ENCODE measurements at places on chromosomes 4 and X.

GRCh38 chr4:112196461-112196860 lies 35.1 kb upstream of the AP1AR start:
- DNase-seq, result no peak

- no peak for DNase-seq
Observed at GRCh38 chr4:2891294-2891693, 47.6 kb downstream of the ADD1 start.

- DNase-seq, result no peak
Observed at GRCh38 chrX:121169099-121170035, 122.0 kb downstream of the GLUD2 start.

- DNase-seq, result peak; percentile 8
Observed at GRCh38 chrX:153875391-153876111, 10.4 kb downstream of the L1CAM start.

GRCh38 chr4:162494935-162495334 lies 331.1 kb upstream of the FSTL5 start:
- DNase-seq, result no peak

DNA sequence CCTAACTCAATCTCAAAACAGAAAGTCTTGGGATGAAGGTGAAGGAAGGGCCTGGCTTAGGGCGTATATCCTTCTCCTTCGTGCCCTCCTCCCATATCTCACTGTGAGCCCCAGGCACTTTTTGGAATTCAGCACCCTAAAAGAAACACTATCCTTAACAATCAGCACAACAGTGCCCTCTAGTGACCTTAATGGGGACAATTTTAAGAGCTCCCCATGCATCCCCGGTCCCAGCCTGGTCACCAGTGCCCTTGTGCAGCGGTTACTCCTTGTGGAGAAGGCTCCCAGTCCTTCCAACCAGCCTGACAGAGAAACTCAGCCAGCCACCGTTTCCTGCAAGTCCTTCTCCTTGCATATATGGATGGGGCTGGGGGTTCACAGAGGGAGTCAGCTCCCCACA lies 4.2 kb downstream of the PAK3 start:
- DNase-seq, result no peak

DNA sequence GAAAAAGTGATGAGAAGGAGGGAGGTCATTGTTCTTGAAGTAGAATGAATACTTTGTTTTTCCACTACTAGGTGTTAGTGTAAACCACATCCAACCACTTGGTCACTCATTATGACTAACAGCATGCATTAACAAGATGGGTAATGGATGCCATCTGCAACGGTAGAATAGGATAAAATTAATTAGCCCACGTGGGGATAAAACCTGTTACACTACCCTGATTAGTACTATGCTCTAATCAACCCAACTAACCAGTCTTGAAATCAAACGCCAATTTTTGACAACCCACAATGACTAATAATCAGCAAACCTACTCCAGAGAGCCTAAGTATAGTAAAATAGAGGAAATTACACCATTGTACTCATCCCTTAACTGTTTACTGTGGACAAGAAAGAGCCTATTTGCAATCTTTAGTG lies 93.4 kb upstream of the MCF2 start:
- DNase-seq, result no peak

DNA sequence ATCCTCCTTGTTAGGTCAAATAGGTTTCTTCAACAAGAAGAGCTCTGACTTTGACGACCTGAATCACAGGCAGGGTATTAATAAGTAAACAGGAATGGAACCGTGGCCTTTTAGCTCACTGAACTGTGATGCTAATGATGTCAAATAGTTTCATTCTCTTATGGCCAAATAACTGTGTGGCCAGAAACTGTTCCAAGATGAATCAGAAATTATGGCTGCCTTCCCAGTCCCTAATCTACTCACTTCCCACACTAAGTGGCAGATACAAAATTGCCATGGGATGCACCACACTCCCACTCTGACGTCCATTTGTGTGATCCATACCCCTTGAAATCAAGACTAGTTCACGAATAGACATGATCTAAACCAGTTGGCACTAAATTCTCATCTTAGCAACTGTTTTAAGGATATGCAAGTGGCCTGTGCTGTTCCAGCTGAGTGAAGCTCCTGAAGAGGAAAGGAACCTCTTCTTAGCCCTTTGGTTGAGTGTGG lies 455.4 kb downstream of the IL15 start:
- DNase-seq, result no peak

- no peak for DNase-seq
Observed at GRCh38 chr4:14293582-14293981, 666.1 kb upstream of the BOD1L1 start.

DNA sequence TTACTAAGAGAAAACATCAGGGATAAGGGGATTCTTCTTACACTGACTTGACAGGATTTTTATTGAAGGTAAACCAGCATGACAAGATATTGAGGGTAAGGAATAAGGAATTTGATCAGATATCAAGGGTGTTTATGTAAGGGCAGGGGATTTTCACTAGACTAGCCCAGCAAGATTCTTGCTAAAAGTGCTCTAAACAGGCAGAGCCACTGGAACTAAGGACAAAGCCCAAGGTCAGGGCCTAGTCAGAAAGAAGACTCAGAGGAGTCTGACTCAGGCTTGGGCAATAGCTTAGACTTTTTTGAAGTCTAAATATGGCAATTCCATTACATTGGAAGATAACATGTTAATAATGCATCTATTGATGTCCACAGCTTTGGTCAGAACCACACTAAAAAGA lies 6.5 kb upstream of the GLRA3 start:
- DNase-seq, result no peak

Measured in activated CD8-positive, alpha-beta memory T cell treated with anti-CD3 and anti-CD28 coated beads for 4 hours (primary cell).